ENCODE measurements at places on chromosomes 3 and 15. TPM values are rescaled to one million over a fixed set of nuclear protein-coding genes. Genes with fewer than 3 reads are reported as not detected.

PSMD2 gene
- total RNA-seq, result 314 TPM

OSBPL10 gene
- 10.2 TPM for total RNA-seq

PEX5L gene
- 5.6 TPM for total RNA-seq

LRRN1 gene
- total RNA-seq, result 0.30 TPM

DUOXA2 gene
- not detected for total RNA-seq

Measured in smooth muscle cell of the pulmonary artery (primary cell).